Hematopoietic multipotent progenitor cell treated with erythropoietin and hydrocortisone succinate and interleukin-3 and kit ligand, for 15 days (in vitro differentiated cells): ENCODE measurements at places on chromosomes 4 and X.
A peak's percentile ranks its signal among the peaks of the same experiment; 100 is the strongest.

DNA sequence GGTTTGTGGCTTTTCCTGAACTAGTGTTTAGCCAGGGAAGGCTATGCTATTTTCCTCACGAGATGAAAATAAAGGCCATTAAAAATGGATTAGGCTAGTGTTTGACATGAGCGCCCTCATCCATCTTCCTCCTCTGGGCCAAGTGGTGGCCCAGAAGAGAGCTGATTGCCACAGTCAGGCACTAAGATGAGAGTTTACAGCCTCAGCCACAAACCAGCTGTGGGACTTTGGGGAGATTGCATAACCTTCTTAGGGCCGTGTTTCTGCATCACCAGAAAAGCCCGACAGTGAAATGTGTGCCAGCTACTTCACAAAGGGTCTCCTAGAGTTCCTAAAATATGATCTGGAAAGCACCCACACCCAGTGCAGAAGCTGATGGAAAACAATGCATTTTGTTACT is 42.3 kb upstream of the LNX1 start:
- DNase-seq = no peak

GRCh38 chr4:1035510-1035909 is 24.1 kb downstream of the FGFRL1 start:
- DNase-seq = no peak

GRCh38 chr4:25307596-25307995 is 5.0 kb upstream of the ZCCHC4 start:
- DNase-seq = no peak

GRCh38 chr4:17719106-17719505 is 62.3 kb downstream of the FAM184B start:
- DNase-seq = no peak

DNA sequence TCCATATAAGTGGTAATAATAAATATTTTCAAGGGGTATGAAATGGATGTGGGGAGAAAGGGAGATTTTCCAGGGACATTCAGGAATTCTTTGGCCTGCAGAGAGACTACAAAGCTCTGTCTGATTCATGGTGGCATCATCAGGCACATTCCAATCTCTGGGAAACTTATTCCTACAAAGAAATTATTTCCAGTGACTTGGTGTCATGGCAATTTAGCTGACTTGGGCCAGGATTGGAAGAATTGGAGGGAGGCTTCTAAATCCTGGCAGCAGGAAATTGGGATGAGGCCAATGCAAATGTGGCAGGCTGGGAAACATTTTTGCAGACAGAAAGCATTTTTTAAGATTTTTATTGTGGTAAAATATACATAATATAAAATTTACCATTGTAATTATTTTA is 204.6 kb downstream of the RTL9 start:
- no peak for DNase-seq

GRCh38 chr4:139633661-139634060 is 32.0 kb upstream of the MGST2 start:
- DNase-seq = no peak

DNA sequence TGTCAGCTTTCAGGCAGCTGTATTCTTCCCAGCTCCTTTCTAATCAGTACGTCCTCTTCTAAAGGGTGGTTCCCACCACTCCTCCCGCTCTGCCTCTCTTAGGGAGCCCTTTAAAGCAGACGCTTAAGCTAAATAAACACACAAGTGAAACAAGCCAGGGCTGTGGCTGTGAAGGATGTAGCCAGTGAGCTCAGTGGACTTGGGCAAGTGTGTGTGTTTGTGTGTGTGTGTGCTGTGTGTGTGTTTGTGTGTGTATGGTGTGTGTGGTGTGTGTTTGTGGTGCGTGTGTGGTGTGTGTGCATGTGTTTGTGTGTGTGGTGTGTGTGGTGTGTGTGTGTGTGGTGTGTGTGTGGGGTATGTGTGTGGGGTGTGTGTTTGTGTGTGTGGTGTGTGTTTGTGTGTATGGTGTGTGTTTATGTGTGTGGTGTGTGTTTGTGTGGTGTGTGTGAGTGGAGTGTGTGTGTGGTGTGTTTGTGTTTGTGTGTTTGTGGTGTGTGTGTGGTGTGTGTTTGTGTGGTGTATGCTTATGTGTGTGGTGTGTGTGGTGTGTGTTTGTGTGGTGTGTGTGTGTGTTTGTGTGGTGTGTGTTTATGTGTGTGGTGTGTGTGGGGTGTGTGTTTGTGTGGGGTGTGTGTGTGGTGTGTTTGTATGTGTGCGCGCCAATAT is 283.3 kb downstream of the PTTG2 start:
- DNase-seq = no peak

- DNase-seq = no peak
These were observed 70.6 kb downstream of the TAPT1 start for GRCh38 chr4:16155528-16156169.

- DNase-seq = no peak
These were observed 501.8 kb downstream of the BCOR start for GRCh38 chrX:39595977-39596376.

DNA sequence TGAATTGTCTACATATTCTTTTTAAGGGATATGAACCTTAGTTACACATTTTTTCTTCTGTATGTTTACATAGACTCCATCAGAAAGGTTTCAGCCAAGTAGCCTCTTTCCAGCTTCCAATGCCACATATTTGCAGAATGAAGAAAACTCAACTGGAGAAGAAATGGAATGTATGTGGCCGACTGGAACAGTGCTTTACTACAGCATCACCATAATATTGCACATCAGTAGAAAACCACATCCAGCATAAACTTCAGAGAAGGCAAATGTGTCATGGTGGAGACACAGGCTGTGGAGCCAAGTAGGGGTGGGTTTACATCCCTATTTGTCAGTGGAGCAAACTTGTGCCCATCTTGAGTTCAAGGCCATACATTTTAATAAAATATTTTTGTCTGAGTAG is 204.8 kb upstream of the LDB2 start:
- no peak for DNase-seq

DNA sequence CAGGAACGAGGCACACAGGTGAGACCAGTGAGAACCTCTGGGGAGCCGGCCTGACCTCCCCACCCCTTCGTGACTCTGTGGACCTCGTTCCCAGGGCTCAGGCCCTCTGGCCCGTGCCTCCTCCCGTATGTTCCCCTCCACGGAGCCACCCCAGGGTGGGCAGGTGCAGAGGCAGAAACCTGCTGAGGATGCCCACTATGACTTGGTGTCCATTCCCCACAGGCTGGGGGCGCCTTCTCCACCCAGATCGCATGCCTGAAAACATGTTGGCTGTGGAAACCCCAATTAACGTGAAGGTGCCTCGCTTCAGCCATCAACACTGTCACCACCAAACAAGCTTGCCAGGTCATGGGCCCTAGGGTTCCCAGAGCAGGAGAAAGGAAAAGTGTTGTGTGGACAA is 27.0 kb downstream of the BLOC1S4 start:
- DNase-seq = no peak

DNA sequence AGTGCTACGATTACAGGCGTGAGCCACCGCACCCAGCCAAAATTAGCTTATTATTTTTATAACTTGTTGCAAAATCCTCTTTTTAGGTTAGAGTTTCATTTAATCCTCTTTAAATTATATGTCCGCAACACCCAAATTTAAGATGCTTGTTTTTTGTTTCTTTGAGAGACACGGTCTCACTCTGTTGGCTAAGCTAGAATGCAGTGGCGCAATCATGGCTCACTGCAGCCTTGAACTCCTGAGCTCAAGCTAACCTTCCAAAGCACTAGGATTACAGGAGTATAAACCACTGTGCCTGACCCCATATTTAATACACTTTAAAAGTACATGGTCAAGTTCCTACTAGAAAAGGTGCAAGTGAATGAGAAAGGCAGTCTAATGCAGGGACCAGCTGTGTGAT is 2.2 kb downstream of the RBBP7 start:
- DNase-seq = no peak

- DNase-seq = no peak
These were observed 138.4 kb downstream of the COL25A1 start for GRCh38 chr4:109164011-109164410.

- no peak for DNase-seq
These were observed 2.9 kb downstream of the OTUD4 start for GRCh38 chr4:145177511-145177905.

DNA sequence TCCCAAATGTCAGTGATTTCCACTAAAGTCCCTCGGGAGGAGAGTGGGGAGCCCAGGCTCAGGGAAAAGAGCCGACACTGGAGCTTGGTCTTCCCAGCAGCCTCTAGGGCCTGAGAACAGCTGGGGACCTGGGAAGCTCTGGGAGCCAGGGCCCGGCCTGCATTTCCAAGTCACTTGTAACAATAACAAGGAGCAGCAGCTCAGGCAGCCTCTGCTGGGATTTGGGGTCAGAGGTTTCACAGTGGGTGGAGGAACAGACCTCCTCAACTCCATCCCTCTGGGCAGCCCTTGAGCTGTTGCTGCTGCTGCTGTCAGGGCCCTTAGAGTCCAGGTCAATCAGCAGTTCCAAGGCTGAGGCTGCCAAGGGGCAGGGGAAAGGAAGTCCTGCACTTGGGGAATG is 11.1 kb downstream of the STARD8 start:
- no peak for DNase-seq

DNA sequence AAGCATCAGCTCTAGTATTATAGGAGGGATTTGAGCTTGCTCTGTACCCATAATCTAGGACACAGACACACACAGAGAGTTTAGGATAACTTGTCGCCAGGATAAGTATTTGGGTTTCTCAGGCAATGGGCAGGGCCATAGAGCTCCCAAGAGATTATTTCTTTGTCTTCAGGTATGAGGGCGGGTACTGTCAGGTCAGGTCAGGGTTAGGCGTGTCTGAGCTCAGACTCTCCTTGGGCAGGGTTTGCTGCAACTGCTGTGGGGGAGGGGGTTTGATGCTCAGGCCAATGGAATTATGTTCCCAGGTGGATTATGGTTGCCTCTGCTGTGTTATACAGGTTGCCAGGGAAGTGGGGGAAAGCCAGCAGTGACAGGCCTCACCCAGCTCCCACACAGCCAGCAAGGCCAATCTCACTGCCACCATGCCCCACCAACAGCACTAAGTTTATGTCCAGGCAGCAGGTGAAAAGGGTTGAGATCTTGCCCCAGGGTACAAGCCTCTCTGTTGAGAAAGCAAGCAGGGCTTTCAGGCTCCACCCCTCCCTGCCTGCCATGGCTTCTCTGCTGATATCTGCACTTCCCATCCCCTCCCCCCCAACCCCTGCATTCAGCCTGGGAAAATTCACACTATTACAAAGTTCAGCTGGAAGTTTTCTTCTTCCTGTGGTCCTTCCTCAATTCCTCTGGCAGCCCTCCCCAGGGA is 101.3 kb downstream of the RRAGB start:
- DNase-seq = no peak

DNA sequence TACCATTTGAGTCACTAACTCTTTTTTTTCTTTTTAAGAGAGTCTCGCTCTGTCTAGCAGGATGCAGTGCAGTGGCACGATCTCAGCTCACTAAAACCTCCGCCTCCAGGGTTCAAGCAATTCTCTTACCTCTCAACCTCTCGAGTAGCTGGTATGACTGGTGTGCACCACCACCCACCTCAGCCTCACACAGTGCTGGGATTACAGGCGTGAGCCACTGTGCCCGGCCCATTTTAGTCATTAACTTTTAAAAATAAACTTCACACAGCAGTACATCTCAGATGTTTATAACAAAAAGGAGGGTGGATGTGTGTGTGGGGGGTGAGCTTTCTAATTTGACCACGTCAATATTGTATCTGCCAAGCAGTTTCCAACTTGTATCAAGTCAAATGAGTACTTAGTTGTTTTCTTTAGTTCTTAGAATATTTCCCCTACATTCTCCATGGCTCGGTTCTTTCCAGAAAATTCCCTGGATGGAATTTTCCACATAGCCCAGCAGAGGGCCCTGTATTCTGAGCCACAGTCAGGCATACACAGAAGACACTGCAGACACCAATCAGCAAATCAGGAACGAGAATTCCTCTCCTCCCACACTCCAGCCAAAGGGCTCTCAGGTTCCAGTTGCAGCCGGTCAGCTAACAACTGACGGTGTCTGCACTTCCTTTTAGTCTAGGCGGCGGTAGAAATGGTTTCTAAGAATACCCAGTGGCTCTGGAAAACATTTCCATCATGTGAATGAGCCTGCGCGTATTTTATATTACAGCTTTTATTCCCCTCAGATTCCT is 20.1 kb upstream of the ARAF start:
- peak; percentile 5 for DNase-seq

- no peak for DNase-seq
These were observed 37.5 kb downstream of the PHEX start for GRCh38 chrX:22069586-22069985.

- peak; percentile 41 for DNase-seq
These were observed 6.5 kb downstream of the RPL39 start for GRCh38 chrX:119784747-119785446.

DNA sequence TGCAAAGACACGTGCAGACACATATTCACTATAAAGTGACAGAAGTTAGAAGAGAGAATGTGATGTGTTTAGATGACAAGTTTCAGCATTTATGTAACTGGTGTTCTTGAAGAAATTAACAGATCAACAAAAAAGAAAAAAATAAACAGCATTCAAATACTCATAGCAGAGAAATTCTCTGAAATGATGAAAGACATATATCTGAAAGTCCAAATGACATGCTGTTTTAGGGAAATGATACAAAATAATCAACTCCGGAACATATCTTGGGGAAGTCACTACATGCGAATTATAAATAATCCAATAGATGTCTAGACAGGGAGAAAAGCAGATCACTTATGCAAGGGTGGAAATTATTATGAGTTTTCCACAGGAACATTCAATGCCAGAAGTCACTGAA is 146.0 kb downstream of the SPANXN4 start:
- no peak for DNase-seq

DNA sequence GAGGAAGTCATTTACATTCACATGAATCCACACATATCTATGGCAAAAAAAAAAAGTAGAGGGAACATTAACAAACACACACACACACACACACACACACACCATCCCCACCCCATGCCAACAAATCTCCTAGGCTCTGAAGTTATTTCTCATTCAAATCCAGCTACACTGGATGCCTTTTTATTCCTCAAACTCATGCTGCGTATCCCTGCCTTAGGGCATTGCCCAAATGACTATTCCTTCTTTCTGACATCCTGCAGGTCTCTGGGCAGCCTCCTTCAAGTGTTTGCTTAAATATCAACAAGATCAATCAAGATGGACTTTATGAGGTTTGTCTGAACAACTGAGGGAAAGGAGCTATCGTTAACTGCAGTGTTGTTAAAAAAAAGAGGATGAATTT is 106.5 kb upstream of the FAM9A start:
- DNase-seq = no peak

GRCh38 chrX:2536141-2536540 is 35.4 kb upstream of the DHRSX start:
- DNase-seq = no peak

GRCh38 chrX:46710927-46711623 is 47.8 kb downstream of the SLC9A7 start:
- no peak for DNase-seq

GRCh38 chr4:154711522-154711921 is 32.3 kb upstream of the LRAT start:
- no peak for DNase-seq

GRCh38 chr4:2011583-2011982 is 2.8 kb upstream of the NELFA start:
- no peak for DNase-seq

- DNase-seq = no peak
These were observed 50.6 kb downstream of the SCFD2 start for GRCh38 chr4:53315300-53315699.

GRCh38 chr4:80694171-80694570 is 336.3 kb upstream of the BMP3 start:
- DNase-seq = no peak
